Stimulated activated CD8-positive, alpha-beta memory T cell treated with anti-CD3 and anti-CD28 coated beads, Interleukin-15, amount 100 ng/mL, for 24 hours (primary cell): ENCODE measurements at places on chromosomes 3 and 15.

GRCh38 chr15:85499371-85499887, 119.0 kb downstream of the AKAP13 start:
- no peak for DNase-seq

DNA sequence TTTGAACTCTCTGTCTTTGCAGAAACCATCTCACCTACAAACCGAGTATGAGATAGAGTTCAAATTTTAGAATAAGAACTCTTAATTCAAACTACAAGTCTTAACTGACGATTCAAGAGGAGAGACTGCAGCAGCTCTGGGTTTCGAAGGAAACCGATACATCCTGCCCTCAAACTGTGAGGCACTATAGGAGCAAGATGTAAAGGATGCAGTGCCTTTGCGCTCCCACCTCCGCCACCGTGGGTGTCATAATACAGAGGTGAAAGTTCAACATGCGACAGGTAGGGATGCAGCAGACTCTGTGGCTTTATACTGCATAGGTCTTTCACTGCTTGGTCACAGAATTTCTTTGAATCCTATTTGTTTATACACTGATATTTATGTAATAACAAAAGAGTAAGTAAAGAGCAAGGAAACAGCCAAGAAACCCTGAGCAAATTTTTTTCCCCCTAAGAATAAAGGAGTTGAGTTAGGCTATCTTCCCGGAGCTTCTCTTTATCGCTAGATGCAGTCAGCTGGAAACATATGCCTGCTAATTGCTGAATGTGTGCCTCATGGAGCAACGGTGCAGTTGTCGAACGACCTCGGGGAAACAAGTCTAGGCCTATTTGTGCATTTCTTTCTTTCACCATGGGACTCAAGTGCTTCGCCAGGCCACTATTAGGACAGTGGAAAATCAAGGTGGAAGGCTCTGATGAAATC, 1097.6 kb upstream of the CFAP20DC start:
- DNase-seq = no peak

GRCh38 chr3:117547956-117548550, 838.5 kb downstream of the TUSC7 start:
- no peak for DNase-seq

GRCh38 chr3:119872773-119873172, 90.9 kb downstream of the NR1I2 start:
- DNase-seq = no peak

DNA sequence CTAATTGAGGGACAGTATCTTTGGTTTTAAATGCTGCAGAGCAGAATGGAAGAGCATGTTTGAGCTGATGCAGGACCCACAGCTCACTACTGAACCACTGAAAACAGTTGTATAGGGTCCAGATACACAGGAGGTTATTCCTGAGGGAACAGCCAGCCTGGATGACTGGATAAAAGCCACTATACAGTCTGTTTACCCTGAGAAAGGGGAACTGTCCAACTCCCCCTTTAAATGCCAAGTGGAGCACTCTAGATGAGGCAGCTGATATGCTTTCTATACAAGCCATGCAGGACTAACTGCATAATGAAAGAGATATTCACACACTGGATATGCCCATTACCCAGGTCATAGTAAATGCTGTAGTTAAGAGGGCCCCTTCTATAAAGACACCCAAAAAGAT, 138.6 kb downstream of the IMPG2 start:
- no peak for DNase-seq

DNA sequence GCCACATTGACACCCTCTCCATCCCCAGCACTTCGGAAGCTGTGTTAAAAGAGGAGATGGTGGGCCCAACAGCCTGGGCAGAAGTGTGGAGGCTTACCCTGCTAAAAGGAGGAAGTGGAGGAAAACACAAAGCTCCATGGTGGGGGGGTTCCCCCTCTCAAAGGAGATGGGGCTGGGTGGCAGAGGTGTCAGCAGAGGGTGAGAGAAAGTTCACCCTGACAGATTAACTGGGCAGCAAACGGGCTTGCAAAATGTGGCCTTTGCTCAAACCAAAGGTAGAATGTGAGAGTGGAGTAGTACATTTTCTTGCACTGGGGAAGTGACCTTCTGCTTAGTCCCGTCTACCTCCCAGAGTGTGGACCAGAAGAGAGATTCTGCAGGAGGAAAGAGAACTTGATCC, 44.7 kb downstream of the MYO1E start:
- DNase-seq = no peak

- no peak for DNase-seq
Measured at GRCh38 chr15:83858820-83859505, 205.0 kb downstream of the ADAMTSL3 start.

GRCh38 chr15:64443747-64444621, 16.4 kb upstream of the ZNF609 start:
- no peak for DNase-seq

DNA sequence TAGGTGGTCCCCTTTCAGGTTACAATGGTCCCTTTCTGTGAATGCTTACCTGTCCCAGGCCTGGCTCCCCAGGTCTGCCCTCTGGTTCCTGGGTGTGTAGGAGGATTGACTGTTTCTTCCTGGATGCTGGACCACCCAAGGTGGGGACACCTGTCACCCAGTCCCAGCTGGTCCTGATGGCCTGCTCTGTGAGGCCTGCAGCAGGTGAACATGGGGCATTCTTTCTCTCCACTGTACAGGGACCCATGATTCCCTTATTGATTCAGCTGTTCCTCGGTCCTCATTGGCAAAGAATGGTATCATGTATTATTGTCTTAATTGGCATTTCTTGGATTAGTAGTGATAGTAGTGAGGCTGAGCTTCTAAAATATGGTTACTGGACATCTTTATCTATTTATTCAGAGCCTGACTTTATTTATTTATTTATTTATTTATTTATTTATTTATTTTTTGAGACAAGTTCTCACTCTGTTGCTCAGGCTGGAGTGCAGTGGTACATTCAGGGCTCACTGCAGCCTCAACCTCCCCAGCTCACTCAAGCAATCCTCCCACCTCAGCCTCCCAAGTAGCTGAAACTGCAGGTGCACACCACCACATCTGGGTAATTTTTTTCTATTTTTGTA, 8.8 kb upstream of the DNAJA4 start:
- DNase-seq = no peak

GRCh38 chr15:96273317-96274086, 57.0 kb upstream of the NR2F2 start:
- DNase-seq = no peak

DNA sequence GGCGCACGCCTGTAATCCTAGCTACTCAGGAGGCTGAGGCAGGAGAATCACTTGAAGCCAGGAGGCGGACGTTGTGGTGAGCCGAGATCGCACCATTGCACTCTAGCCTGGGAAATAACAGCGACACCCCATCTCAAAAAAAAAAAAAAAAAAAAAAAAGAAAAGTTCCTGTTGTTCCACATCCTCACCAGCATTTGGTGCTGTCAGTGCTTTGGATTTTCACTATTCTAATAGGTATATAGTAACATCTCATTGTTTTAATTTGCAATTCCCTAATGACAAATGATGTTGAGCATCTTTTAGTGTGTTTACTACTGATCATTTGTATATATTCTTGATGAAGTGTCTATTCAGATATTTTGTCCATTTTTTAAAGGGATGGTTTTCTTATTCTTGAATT, 24.6 kb downstream of the UBR1 start:
- no peak for DNase-seq

DNA sequence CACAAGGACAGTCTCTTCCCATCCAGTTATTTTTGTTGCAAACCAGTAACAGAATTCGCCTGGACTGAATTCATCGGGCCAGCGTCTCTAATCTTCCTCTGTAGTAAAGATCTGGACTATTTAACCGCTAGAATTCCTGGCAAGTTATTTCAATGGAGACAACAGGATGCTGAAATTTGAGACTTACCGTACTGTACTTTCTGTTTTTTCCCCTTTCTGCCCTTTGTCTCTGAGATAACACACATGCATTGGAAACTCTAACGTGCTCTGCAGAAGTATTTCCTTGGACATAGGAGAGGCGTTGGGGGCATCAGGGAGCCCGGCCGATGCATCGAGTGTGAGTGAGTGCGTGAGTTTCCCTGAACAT, 61.5 kb downstream of the ASB7 start:
- no peak for DNase-seq

- no peak for DNase-seq
Measured at GRCh38 chr15:38636597-38636996, 72.0 kb upstream of the RASGRP1 start.

- DNase-seq = no peak
Measured at GRCh38 chr3:42891042-42891441, 14.9 kb upstream of the ZNF662 start.
